ENCODE measurements at places on chromosomes 5 and 9.

DNA sequence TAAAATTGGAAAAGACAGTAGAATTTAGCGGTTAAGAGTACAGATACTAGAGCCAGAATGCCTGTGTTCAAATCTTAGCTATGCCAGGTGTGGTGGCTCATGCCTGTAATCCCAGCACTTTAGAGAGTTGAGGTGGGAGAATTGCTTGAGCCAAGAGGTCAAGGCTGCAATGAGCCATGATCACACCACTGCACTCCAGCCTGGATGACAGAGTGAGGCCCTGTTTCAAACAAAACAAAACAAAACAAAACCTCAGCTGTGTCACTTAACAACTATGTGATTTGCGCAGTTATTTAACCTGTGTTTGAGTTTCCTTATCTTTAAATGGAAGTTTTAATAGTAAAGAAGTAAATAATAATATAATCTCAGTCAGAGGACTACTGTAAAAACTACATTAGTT is 68.3 kb downstream of the TBCA start:
- DNase-seq: no peak

DNA sequence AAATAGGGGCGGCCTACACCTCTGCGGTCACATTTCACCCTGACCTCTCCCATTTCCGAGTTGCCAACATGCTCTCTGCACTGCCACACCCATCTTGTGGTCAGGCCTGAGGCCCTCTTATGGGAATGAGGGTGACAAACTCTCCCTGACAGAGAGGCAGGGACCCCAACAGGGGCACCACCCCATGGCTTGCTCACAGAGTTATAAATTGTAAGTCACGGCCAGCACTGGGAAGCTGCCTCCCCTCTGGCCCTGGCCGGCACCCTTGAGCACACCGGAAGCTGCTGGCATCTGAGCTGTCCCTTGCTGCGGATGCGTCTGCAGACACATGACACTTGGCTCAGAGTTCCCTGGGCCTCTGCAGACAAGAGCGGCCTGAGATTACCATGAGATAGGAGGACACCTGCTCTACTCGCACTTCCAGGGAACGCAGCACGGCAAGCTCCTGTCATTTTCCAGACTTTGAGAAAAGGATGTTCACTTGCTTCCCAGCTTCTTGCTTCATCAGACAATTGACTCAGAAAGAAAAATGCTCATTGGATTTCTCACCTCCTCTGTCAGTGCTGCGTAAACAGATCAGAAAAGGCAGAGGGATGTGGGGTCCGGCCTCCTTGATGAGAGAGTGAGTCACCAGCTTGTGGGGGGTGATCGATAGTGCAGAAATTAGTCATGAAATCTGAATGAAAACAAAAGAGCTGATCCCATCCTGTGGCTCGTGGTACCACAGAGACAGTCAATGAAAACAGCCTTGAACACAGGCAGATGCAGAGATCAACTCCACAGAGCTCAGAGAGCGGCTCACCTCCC is 269.8 kb downstream of the SYK start:
- no peak for DNase-seq

DNA sequence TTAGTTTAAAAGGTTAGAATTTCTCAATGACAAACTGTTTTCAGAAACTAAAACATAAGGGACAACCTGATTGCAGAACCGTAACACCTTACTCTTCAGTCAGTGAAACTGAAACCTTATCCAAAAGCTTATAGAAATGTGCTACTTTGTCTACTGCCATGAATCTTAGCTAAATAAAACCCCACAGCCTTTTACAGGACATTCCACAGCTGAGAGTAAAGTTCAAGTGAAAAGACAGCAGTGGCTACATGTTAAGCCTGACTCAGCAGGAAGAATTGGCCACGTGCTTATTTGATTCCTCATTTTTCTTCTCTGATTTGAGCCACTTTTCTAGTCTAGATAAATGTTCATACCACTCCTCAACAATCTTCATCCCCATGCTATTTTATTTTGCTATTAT is 278.7 kb upstream of the ISL1 start:
- DNase-seq: no peak

DNA sequence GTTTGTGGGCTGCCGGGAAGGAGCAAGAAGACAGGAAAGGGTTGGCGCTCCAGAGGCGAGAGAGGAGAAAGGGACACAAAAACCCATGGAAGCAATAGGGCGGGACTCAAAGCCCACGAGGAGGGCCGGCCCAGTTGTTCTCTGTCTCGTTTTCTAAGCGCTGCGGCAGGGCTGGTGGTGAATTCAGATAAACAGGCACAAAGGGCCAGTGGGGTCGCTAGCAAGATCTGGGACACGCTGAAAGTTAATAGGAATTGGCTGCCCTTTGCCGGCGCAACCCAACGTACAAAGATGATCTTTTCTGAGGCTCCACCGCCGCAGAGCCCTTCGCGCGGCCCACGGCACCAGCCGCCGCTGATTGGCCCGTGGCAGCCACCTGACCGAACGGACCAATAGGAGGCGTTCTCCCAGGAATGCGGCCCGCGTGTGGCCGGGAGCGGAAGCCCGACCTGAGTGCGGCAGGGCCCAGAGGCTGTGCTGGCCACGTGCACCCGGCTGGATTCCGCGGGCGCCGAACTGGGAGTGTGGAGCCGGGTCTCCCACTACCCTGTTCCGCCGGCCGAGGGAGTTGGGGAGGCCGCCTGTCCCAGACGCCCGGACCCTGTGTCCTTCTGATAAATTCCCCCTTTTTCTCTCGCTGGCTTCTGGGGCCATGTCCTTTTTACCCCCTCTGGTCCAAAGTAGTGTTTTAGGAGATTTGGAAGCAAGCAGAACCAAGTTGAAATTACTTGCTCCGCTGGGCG is 16.8 kb upstream of the NSD1 start:
- peak; percentile 72 for DNase-seq

GRCh38 chr9:81759680-81760215 is 70.4 kb upstream of the TLE1 start:
- no peak for DNase-seq

Data from stimulated activated CD8-positive, alpha-beta memory T cell treated with anti-CD3 and anti-CD28 coated beads, Interleukin-15, amount 100 ng/mL, for 4 hours (primary cell).